ENCODE measurements at places on chromosomes 1 and 21. TPM values are rescaled to one million over a fixed set of nuclear protein-coding genes. Genes with fewer than 3 reads are reported as not detected.

GRCh38 chr1:41954533-41954944, 35.8 kb upstream of the HIVEP3 start:
- DNase-seq, result peak; percentile 85

GRCh38 chr1:41496080-41497055, 11.9 kb upstream of the EDN2 start:
- peak; percentile 72 for DNase-seq

Gene JTB
- 181 TPM for total RNA-seq

Gene OR6K3
- total RNA-seq, result not detected

Gene SERPINC1
- not detected for total RNA-seq
